Dermis microvascular lymphatic vessel endothelial cell (primary cell): ENCODE measurements at places on chromosomes 5 and 9. TPM values are rescaled to one million over a fixed set of nuclear protein-coding genes. Genes with fewer than 3 reads are reported as not detected.
A peak's percentile ranks its signal among the peaks of the same experiment; 100 is the strongest.

Gene OTULIN
- total RNA-seq, result 12.2 and 13.3 TPM in 2 replicates

Gene WDR38
- total RNA-seq, result not detected in 2 replicates

Gene CDC20B
- total RNA-seq, result not detected in 2 replicates

Gene TAF7
- total RNA-seq, result 51.2 and 51.5 TPM in 2 replicates

Gene GPR151
- total RNA-seq, result not detected in 2 replicates

Gene ACSL6
- 0.76 and 0.77 TPM in 2 replicates for total RNA-seq

Gene SPAG8
- total RNA-seq, result not detected in 2 replicates

GRCh38 chr5:93925321-93925720 is 183.9 kb upstream of the POU5F2 start:
- DNase-seq, result peak; percentile 42

GRCh38 chr5:39164529-39165402 is 54.6 kb downstream of the FYB1 start:
- no peak for DNase-seq

DNA sequence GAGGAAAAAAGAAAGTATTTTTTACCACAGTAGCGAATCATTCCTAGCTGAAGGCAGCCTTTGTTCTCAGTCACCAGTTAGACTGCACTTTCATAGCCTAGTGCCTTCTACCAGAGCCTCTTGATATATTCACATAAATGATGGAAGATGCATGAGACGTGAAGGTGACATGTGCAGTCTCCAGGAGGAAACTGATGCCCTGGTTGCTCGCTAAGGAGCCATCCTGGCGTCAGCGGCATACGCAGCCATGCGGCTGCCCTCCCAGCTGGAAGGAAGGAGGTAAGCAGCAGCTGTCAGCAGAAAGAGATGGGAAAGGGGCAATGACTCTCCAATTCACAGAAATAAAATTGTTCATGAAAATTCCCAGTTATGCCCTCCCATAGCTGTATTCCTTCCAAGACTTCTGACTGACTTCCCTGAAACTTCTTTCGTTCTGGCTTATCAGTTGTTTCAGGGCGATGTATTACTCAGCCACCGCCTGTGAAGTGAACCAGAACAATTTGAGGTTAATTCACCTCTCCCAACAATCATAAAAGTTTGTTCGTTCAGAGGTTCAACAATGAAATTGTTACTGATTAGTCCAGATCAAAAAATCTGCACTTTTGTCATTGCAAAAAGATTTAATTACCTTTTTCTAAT is 331.2 kb downstream of the NR2F1-AS1 start:
- DNase-seq, result no peak

DNA sequence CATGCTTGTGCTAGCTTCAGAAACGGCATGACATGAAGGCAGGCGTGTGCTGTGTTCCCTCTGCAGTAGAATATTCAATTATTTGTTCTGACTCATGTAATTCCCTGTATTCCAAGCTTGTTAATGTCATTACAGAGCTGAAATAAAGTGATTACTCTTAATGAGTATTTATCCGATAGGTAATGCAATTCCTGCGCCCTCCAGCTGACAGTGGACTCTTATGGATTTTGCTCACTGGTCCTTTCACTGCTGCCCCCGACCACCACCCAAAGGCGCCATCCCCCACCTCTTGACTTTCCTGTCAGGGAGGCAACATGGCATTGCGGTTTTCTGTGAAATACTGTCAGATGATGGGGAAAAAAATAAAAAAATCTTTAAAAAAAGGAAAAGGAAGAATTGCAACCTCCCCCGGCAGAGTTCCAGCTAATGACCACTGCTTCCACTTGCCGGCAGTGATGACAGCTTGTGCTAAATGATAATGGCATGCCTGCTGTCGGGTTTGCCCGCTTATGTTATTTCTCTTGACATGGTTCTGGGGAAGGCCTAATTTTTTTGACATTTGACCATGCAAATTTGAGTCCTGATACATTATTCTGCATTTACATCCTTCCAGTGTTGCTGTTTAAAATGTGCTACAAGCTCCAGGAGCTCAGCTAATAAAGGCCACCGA is 335.3 kb upstream of the ADAMTS16 start:
- no peak for DNase-seq

DNA sequence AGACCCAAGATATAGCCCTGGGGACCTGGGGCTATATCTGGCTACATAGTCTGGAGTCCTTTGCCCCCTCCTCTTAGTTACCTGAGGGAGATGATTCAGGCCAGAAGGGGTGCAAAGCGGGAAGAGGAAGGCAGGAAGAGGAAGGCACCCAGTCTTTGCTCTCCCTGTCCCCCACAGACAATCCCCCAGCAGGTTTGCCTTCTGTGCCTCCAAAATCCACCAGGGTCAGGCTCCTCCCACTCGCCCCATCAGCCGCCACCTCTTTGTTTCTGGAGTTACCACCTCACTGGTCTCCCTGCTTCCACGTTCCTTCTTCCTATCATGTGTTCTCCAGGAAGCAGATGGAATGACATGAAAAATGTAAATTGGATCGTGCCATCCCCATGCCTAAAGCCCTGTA is 31.2 kb upstream of the FABP6 start:
- DNase-seq, result no peak

DNA sequence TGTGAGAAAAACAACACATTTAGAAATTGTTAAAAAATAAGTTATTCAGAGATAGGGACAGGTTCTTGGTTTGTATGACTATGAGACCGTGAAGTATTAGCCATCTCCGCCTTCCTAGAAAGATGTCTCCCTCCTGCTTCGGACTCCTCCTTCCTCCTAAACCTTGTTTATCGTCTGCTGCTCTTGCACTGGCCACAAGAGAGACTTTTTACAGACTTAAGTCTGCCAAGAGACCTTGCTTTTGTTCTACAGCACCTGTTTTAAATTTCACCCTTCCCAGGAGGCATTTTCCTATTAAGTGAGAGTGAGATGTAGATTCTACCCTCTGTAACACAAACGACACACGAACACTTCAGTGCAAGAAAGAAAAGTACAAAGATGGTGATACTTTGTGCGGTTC is 274.6 kb downstream of the ARHGEF28 start:
- no peak for DNase-seq

DNA sequence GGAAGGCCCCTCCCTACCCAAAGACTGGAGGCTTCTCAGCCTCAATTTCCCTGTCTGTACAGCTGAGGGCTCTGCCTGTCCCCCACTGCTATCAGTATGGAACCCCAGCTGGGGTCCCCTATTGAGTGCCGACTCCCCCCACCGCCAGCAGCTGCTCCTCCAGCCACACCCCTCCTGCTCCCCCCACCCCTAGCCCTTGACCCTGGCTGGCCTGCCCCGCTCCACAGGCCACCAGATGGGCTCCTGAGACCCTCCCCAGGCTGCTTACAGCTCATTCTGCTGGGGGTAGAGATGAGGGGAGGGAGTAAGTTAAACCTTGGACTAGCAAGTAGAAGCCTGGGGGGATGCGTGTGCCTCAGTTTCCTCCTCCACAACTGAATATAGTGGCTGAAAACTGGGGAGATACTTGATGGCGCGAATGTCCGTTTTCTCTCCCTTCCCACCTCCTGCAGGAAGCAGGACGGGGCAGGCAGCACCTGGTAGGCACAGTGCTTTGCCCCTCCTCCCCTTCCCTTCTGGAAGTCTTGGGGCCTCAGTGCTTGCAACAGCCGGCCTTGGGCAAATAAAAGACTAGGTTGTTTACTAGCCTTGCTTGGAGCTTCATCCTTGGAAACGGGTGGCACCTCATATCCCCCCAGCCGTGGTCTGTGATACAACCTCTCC is 19.1 kb downstream of the URM1 start:
- DNase-seq, result no peak

DNA sequence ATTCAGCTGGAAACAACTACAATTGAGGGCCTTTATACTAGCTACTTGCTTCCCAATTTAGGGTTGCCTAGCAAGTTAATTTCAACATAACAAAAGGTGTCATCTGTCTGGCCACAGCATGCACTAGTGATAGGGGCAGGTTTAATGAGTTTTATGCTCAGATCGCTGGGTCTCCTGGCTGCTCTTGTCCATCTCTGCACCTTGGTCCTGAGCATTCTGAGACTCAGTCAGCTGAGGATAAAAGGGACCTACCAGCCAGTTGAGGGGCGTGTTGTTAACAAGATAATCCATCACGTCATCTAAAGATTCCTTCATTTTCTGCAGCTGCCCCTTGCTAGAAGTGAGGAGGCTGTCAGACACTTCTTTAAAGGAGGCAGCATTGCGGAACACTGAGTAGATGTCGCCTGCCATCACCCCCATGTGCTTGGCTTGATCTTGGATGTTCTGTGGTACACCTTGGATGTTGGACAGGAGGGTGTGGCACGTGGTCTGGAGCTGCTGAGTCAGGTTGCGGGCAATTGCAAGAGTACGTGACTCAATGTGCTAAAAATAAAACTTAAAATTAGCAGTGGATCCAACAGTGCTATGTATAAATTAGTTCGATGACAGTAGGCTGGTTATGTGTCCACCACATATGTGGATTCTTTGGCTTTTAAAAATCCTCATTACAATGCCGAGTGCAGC is 11.0 kb downstream of the PLIN2 start:
- no peak for DNase-seq

DNA sequence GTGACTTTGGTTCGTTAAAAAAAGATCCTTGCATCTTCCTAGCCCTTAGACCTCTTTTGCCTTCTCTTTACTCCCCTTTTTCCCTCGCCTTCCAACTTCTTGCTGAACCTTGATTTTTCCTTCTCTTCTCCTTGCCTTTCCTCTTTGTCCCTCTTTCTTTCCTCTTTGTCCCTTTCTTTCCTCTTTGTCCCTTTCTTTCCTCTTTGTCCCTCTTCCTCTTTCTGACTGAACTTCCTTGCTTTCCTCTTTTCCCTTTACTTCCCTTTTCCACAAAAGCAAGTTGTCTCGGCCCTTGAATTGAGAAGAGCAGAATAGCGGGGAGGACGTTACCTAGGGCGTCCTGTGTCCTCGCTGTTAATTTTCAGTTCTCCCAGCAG is 1.4 kb upstream of the MLLT3 start:
- no peak for DNase-seq

DNA sequence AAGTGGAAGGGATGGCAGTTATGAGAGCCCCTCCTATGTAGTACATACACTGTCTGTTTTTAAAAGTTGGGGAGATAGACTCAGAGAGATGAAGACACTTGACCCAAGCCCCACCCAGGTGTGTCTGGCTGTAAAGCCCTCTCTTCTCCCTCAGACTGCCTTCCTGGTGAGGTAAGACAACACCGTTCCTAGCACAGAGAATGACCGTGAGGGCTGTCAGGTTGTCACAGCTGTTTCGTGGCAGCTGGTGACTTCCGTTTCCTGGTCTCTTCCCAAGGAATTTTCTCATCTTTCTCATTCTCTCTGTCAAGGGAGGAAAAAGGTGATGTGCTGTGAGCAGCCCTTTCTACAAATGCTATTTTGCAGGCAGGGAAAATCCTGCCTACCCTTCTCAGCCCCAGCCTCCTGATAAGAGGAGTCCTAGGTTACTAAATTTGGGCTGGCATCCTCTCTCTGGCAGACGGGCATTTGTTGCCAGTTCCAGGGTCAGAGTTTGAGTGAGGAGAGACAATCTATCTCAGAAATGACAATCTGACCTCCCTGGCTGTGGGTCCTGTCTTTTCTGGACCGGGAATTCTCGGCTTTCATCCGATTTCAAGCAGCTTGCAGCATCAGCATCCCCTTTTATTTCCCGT is 263.5 kb upstream of the PANK3 start:
- DNase-seq, result no peak

GRCh38 chr5:4058899-4059298 is 463.3 kb downstream of the IRX1 start:
- no peak for DNase-seq

GRCh38 chr5:146917931-146918330 is 39.4 kb upstream of the PPP2R2B start:
- DNase-seq, result no peak

- no peak for DNase-seq
Observed at GRCh38 chr5:37005252-37005651, 128.7 kb downstream of the NIPBL start.

DNA sequence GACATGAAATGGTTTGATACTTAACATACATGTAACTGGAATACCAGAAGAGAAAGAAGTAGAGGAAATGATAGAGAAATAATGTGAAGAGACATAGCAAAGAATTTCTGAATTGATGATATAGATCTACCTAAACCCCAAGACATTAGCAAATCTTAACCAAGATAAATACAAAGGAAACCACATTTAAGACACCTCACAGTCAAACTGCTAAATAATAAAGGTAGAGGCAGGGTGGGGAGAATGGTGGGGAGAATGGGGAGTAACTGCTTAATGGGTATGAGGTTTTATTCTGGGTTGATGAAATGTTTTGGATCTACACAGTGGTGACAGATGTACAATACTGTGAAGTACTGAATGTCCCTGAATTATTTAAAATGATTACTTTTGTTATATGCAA is 17.5 kb downstream of the CARNMT1 start:
- DNase-seq, result no peak

DNA sequence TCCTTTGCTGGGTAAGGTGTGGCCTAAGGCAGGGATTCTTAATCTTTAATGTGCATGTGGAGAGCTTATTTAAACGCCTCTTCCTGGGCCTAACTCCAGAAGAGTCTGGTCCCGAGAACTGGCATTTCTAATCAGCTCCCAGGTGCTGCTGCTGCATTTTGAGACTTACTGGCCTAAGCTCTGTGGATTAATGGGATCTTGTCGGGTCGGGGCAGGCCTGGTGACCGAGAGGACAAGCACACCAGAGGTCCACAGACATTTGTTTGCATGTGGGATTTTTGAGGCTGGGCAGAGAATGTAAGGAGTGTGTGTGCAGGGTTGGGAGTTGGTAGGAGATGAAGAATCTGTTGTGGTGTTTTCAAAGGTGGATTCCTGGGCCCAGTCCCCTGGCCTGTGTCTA is 95.0 kb upstream of the DAP start:
- DNase-seq, result no peak

DNA sequence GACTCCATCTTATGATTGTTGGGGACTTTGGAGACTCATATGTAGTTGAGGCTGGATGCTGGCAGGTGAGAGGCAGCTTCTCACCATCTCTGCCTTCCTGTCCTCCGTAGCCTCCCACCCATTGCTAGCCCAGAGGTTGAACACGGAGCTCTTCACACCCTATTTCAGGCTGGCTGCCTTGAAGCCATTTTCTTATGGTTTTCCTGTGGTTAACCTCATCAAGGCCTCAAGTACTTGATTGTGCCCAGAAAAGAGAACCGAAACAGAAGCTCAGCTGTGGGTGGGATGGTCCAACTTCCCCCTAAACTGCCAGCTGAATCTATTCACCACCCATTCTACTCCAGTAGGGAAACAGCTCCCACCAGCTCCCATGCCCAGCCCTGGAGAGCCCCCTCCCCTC is 102.9 kb downstream of the LIFR start:
- no peak for DNase-seq

GRCh38 chr9:88759364-88759763 is 224.4 kb downstream of the NXNL2 start:
- DNase-seq, result no peak

- DNase-seq, result no peak
Observed at GRCh38 chr9:130243015-130243881, 22.3 kb upstream of the HMCN2 start.

DNA sequence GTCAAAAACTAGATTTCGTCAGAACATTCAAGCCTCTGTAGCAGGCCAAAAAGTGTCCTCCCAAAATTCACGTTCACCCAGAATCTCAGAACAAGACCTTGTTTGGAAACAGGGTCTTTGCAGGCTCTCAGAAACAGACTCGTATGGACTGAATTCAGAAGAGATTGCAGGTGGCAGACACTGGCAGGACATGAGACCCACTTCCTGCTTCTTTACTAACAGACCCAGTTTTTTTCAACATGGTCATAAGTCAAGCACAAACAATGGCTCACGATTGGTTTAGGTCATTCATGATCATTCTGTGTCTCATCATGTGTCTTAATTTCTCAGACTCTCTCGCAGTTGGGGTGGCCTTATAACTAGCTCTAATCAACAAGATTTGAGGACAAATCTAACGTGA is 5.4 kb upstream of the TENT4A start:
- no peak for DNase-seq
